T-helper 22 cell (primary cell): ENCODE measurements at places on chromosomes 1 and 21.

- no peak for DNase-seq
Observed at GRCh38 chr21:16797966-16798365, 714.9 kb upstream of the CXADR start.

DNA sequence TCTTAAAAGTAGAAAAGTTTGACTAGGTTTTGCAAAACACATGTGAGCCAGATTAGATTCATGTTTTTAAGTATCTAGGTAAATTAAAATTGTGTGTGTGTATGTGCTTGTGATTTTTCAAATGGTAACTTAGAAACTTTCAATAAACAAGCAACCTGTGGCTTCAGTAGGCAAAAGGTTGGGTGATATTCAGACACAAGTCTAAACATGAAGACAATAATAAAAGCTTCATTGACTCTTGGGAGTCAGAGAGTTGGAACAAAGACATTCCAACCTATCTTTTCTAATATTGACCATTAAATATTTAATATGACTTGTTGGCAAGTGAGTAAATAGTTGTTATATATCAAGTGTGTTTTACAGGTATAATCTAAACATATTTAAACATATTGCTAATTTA is 1049.6 kb upstream of the ADGRL4 start:
- DNase-seq = no peak

DNA sequence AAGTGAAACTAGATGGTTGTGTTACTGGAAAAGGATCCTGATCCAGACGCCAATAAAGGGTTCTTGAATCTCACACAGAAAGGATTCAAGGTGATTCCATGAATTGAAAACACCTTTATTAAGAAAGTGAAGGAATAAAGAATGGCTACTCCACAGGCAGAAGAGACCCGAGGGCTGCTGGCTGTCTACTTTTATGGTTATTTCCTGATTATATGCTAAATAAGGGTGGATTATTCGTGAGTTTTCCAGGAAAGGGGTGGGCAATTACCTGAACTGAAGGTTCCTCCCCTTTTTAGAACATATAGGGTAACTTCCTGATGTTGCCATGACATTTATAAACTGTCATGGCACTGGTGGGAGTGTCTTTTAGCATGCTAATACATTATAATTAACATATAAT is 50.9 kb upstream of the WARS2 start:
- no peak for DNase-seq

- no peak for DNase-seq
Observed at GRCh38 chr1:168116327-168116799, 20.4 kb downstream of the GPR161 start.

- no peak for DNase-seq
Observed at GRCh38 chr1:101379950-101380349, 143.1 kb downstream of the S1PR1 start.

- no peak for DNase-seq
Observed at GRCh38 chr1:36248250-36248894, 24.1 kb downstream of the THRAP3 start.

DNA sequence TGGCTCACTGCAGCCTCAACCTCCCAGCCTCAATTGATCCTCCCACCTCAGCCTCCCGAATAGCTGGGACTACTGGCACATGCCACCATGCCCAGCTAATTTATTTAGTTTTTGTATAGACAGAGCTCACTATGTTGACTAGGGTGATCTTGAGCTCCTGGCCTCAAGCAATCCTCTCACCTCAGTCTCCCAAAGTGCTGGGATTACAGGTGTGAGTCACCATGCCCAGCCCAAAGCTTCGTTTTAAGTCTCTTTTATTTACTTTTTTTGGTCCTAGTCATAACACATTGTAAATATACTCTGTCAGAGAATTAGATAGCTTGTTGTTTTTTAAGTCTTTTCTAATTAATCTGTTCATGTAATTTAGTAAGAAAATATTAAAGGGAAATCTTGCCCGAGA is 42.8 kb downstream of the KCNK1 start:
- DNase-seq = no peak

DNA sequence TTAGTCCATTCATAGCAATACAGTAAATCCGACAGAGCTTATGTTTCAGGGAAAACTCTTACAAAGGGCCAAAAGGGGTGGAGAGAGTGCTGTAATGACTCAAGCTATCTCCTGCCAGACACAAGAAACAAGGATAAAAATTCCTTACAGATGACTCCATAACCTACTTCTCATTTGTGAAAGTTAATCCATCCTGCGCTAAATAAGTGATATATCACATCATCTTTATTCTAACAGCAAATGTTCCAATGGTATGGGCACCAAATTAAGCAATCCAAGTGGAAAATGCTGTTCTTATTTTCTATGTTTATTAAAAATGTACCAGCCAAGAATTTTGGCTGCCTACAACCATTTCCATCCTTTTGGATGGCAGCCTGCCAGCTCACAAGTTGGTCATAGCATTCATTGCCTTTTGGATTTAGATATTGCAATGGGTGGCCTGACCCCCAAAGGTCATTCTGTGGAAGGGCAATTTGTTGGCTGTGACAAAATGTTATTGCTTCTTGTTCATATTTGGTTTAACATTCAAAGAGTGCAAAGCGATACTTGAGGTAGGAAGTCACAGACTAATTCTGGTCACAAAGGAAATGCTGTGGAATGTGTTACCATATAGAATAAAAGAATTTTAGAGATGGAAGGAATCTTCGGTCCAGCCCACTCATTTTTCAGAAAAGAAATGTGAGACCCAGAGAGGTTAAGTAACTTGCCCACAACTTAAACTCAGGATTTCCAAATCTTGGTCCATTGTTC is 2.8 kb upstream of the ENAH start:
- DNase-seq = no peak

GRCh38 chr1:234932511-234933430 is 195.9 kb downstream of the TOMM20 start:
- DNase-seq = no peak
